ENCODE measurements at places on chromosomes 6 and 20.

DNA sequence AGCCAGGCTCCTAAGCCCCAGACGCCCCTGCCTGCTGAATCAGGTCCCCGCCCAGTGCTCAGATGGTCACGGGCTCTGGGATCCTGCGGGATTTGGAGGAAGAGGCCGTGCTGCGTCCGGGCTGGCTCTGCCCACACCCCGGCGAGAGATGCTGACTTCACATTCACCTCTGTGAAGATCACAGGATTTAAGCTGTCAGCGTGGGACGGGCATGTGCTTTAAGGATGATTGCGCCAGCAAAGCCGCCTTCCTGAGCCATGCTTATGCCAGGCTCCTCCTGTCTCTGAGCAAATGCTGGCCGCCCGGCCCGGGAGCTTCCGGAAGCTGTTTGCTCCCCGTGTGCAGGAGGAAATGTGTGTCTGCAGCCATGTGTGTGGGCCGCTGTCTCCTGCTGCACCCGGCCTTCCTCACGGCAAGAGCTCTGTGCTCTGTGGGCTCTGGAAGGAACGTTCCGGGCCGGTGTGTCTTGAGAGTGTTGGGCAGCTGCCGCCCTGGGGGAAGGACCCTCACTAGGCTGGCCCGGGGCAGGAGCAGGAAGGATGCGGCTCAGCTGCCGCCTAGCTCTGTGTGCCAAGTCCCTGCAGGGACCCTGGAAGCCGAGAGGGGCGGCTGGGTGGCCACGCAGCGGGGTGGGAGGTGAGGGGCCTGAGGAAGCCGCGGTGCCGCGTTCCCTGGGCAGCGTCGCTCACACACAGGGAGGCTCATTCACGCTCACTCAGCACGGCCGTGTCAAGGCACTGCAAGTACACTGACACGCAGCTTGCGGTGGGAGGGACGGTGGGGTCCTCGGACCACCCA lies 19.0 kb upstream of the BHLHE23 start:
- DNase-seq, result no peak

- DNase-seq, result no peak
Observed at GRCh38 chr20:46350201-46350985, 42.1 kb upstream of the CDH22 start.

DNA sequence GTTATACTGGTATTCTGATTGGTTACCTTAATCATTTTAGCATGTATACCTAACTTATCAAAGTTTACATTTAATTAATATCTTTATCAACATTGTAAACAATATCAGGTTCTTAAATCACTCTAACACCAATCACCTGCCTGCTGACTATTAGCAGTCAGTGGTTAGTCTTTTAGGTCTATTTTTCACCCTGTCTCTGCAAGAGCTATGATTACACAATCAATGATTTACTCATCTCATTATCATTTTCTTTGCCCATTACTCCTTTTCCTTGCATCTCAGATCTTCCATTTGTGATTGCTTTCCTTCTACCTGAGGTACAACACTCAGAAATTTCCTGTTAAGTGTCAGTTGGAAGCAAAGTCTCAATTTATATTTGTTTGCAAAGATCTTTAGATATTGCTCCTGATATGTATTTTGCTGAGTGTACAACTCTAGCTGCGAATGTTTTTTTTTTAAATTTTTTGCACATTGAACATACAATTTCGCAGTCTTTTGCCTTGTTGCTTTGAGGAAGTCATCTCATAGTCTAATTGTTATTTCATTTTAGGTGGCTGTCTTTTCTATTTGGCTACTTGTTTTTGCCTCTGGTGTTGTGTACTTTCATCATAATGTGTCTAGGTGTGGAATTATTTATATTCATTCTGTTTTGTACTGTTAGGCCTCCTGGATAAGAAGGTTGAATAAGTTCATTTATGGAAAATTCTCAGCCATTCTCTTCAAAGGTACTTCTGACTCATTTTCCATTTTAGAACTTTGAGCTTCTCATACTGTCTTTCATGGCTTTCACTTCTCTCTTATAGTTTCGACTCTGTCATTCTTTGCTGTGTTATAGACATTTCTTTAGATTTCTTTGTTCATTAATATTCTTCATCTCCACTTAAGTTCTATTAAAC lies 104.9 kb upstream of the CEP162 start:
- DNase-seq, result no peak

DNA sequence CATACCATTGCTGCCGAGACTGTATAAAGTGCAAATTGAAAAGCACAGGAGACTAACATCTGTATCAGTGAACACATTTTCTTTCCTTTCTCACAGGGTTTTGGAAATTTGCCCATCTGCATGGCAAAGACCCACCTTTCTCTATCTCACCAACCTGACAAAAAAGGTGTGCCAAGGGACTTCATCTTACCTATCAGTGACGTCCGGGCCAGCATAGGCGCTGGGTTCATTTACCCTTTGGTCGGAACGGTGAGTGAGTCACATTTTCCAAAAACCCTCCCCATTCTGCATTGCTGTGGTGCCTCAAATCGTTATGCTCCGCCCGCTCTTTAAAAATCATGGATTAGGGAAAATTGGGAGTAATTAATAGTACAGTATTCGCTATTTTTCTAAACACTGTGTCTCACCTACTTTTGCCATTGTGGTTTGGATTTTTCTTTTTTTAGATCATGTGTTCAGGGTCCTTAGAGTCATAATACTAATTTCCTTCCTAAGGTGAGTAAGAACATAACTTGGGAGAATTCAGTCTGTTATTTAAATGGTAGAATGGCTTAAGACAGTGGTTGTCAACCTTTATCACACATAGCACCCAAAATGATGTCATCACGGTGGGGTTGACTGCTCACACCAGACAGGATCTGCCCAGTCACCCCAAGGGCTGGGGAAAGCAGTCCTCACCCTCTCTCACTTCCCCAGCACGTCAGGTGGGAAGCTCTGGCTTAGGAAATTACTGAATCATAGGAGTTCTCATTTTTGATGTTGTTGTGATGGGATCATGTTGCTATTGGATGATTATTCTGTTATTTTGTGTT lies 171.6 kb downstream of the MTHFD1L start:
- no peak for DNase-seq

GRCh38 chr6:24537771-24538385 lies 43.1 kb downstream of the ALDH5A1 start:
- no peak for DNase-seq

GRCh38 chr6:159701413-159701999 lies 8.5 kb upstream of the SOD2 start:
- DNase-seq, result no peak

DNA sequence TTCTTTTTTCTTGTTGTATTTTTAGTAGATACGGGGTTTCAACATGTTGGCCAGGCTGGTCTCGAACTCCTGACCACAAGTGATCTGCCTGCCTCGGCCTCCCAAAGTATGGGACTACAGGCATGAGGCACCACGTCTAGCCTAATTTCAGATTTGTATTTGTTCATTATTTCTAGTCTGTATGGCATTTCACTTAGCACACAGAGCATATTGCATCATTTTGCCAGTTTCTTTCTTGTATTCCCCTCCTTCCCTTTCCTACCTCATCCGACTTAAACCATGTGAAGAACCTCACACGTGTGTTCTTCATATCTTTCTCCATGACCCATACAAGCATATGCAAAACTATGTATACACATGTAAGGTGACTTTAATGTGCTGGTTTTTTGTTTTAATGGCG lies 470.0 kb downstream of the CBLN4 start:
- no peak for DNase-seq

DNA sequence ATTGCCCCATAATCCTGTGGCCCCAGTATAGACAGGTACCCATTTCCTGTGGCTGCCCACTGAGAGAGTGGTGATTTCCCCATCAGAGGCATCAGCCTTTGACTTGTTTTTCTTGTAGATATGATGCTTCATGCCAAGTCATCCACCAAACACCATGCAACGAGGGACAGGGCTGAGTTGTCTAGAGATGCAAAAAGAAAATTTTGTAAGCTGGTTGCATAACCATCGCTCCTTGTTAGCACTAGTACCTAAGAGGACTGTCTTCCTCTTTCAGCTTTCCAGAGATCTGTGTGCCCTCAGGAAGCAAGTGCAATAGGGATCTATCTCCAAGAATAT lies 166.8 kb downstream of the BCAS1 start:
- no peak for DNase-seq

DNA sequence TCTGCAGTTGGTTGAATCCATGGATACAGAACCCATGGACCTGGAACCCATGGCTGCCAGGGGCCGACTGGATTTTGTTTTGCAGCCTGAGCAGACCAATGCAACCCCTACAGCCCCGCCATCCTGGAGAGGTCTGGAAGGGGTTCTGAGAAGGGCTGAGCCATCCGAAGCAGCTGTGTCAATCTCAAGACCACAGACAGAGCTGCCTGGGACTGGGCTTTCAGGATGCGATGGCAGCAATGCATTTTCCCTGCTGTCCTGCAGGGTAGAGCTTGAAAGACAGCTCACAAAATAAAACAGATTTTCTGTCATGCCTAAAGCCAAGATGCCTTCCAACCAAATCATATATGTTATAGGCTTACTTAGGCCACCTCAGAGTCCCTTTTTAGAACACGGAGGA lies 125.8 kb upstream of the NXT1 start:
- no peak for DNase-seq

DNA sequence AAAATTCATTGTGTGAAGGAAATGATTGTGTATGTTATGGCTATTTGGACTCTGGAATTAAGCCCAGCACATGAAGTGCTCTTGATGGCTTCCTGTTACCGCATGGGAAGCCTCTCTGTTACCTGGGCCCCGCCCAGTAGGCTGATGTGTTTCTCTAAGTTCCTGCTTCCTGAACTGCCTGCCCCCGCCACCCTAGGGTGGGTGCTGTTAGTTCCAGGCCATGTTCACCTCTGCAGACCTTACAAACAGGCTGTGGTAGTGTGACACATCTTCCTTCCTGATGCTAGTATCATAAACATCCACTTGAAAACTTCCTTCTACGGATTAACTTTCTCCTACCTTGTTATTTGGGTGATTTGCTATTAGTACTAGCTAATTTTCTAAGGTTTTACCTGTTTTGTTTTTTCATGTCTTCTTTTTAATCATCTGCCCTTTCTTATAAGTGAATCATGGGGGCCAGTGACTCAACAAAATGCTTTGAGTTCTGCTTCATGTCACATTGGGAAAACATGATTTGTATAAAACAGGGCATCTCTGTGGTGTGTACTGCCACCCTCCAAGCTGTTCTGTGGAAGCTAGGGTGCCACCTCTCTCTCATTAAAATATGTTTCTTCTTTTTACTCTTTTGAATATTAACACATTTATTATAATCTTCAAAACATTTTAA lies 40.6 kb downstream of the SH3BGRL2 start:
- no peak for DNase-seq

- DNase-seq, result no peak
Observed at GRCh38 chr6:147603392-147604081, 95.0 kb downstream of the SAMD5 start.

GRCh38 chr6:8329562-8329961 lies 105.8 kb downstream of the SLC35B3 start:
- no peak for DNase-seq

DNA sequence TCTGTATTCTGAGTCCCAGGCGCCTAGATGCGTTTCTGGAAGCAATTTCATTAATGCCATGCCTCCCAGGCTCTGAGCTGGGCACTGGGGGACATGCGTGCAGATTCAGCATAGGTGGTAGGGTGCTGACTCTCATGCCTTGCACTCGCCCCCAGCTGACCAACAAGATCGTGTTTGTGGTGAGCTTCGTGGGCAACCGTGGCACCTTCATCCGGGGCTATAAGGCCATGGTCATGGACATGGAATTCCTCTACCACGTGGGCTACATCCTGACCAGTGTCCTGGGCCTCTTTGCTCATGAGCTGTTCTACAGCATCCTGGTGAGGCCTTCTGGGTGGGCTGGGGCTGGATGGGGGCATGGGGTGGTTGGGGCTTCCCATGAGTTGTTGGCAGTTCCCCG lies 21.6 kb downstream of the UQCC2 start:
- no peak for DNase-seq

DNA sequence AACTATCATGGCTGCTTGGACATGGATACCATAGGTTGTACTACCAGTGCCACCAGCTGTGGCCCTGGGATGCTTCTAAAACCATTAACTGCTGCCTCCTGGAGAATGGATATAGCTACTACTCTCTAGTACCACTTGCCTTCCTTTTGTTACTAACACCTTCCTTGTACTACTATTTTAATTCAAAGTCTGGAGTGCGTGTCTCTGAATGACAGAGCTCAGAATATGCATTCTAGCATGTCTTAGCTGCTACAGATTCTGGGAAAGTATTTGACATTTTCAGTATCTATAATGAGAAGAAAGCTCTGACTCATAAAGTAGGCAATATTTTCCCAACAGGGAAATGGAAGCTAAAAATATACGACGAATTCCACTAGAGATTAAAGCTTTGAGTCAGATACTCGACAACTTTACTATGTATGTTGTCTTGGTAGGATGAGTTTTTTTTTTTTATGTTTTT lies 112.3 kb downstream of the PFDN4 start:
- DNase-seq, result no peak

GRCh38 chr6:168385858-168386735 lies 54.9 kb upstream of the SMOC2 start:
- no peak for DNase-seq

DNA sequence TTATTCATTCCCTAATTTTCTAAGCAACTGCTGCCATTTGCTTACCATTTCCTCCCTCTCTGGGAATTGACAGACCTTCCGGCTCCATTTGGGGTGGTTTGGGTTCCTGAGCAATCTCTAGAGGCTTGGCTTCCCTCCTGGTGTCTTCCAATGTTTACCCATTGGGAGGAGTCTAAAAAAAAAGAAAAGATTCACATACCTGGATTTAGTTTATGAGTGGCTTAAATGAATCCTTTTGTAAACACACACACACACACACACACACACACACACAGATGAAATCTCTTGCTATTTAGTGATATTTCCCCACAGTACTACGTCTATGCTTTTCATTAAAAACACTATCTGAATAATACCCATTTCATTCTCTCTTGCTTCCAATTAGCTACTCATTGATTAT lies 48.3 kb upstream of the TRAF3IP2 start:
- no peak for DNase-seq

DNA sequence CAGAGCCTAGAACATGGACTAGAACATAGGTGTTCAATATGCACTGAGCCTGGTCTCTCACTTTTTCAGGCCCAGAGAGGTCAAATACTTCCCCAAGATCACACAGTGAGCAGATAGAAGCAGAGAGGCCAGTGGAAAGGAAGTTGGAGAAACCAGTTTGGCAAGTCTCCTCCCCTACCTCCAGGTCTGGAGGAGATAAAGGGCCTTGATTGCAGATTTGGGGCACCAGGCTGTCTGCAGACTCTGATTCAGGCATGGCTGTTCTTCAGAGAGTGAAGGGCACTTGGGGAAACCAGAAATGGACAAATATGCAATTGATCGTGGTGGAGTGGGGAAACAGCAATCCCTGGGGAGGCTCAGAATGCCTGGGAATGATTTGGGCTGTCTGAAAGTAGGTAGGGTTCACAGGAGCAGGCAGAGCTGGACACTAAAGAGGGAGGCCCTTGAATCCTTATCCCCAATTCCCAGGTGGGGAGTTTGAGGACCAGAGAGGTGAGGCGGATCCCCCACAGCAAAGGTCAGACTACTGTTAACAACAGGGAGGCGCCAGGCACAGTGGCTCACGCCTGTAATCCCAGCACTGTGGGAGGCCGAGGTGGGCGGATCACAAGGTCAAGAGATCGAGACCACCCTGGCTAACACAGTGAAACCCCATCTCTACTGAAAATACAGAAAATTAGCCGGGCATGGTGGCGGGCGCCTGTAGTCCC lies 2.3 kb downstream of the PEDS1 start:
- no peak for DNase-seq

- no peak for DNase-seq
Observed at GRCh38 chr6:13071550-13072345, 256.6 kb downstream of the TBC1D7 start.
